ENCODE measurements at places on chromosomes 16 and 17. TPM values are rescaled to one million over a fixed set of nuclear protein-coding genes. Genes with fewer than 3 reads are reported as not detected.

Gene SPNS2
- total RNA-seq, result 2.4 TPM

DNA sequence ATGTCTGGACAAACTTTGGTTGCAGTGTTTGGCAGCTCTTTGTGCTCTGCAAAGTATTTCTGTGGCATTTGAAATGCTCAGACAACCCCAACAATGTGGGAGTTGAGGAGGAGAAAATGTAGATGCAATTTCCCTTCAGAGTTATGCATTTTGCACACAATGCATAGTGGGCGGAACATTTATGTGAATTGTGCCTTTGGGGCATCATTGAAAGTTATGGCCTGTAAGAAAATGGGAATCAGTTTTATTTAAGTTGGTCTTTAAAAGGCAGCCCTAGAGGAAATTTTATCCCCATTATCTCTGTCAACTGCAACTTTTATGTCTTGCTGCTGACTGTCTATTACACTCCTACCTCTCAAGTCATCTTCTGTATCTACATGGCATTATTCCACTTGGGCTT is 176.2 kb downstream of the MAP2K6 start:
- no peak overlapping the region for H3K27ac ChIP-seq
- no peak overlapping the region for H3K4me3 ChIP-seq
- DNase-seq, result no peak
- H3K4me1 ChIP-seq, result no peaks in the 10 kb centered on the region

DNA sequence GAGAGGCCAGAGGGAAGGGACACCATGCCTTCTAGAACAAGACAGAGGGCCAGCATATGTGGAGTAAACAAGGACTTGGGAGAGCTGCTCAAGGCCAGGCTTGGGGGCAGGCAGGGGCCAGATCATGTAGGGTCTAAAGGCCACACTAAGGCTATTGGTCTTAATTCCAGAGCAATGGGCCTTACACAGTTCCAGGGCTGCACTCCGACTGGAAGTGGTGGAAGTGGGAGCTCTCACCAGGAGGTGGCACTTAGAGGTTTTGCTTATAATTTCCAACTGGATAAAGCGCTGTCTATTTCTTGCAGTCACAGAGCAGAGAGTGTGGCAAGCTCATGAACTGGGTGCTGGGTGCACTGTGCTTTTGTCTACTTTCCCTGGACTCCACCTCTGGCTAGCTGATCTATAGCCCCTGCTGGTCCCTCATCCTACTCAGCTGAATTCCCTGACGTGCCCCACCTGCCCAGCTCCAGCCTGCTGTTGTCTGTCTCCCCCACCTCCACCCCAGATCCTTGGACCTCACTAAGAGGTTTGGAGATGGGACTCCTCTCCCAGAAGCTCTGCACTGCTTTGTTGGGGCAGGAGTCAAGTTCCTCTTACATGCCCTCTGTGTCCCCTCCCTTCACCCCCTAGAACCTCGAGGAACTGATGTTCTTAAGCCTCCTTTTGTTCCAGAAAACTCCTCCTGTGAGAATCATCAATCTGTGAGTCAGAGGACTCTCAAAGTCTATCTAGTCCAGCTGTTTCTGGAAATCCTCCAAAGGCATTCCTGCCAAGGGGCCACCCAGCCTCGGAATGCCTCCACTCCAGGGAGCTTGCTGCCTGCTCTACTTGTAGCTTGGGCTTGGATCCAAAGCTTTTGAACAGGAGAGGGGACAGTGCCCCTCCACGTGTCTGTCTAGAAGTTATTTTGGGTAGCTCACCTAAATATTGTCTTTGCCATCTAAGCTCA is 48.1 kb upstream of the KSR1 start:
- no peaks in the 10 kb centered on the region for H3K36me3 ChIP-seq
- H3K27me3 ChIP-seq, result no peaks in the 10 kb centered on the region
- no peak for DNase-seq
- H3K4me3 ChIP-seq, result no peak overlapping the region
- H3K27ac ChIP-seq, result no peak overlapping the region

GRCh38 chr17:604765-605164 is 109.9 kb downstream of the VPS53 start:
- no peaks in the 10 kb centered on the region for H3K4me1 ChIP-seq
- H3K4me3 ChIP-seq, result no peak overlapping the region
- H3K36me3 ChIP-seq, result no peaks in the 10 kb centered on the region
- no peaks in the 10 kb centered on the region for H3K27me3 ChIP-seq
- H3K27ac ChIP-seq, result no peak overlapping the region
- no peak for DNase-seq

DNA sequence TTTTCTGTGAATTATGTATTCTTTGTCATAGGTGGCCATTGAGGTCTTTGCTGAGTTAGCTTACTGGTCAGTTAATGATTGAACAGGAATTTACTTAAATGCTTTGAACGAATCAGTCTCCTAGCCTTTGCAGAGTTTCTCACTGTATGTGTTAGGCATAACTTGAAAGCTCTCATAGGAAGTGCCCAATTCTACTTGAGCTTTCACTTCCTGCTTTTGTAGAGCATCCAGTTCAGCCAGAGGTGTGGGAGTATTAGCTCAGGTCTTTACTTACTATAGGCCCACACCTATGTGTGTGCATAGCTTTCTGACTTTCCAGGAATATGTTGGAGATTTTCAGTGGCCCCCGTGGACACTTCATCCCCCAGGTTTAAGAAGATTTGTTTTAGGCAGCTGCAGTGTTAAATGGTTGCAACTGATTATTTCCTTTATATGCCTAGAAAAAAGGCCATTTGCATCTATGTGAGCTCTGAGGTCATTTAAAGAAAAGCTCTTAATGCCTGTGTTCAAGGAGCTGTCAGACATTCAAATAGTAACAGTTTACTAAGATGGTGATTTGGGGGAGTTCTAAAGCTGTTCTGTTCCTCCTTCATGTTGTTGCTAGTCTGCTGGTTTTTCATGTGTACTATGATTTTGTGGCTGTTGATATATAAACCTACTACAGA is 62.3 kb downstream of the PHKB start:
- no peaks in the 10 kb centered on the region for H3K27me3 ChIP-seq
- H3K4me1 ChIP-seq, result peaks cover 1% of the 10 kb centered on the region
- no peaks in the 10 kb centered on the region for H3K36me3 ChIP-seq
- H3K27ac ChIP-seq, result no peak overlapping the region
- H3K4me3 ChIP-seq, result no peak overlapping the region
- no peak for DNase-seq

GRCh38 chr17:61144617-61145564 is 254.8 kb upstream of the TBX2 start:
- peaks cover 10% of the 10 kb centered on the region for H3K4me1 ChIP-seq
- H3K36me3 ChIP-seq, result no peaks in the 10 kb centered on the region
- H3K27me3 ChIP-seq, result no peaks in the 10 kb centered on the region
- no peak for DNase-seq

DNA sequence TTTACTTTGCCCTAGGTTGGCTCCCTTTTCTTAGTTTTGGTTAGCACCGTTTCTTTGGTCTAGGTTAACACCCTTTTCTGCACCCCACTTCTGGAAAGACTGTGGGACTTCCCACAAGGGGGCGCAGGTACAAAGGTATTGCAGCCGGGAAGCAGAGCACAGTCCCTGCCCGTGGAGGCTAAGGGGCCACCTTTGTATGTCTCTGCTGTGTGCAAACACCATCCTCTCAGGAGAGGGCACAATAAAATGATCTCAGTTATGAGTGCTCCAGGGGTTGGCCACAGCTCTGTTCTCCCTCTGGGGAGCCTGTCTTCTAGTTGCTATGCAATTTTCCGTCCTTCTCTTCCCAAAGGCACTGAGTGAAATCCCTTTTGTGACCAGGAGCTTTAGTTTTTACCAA is 28.4 kb upstream of the TMC5 start:
- no peak overlapping the region for H3K4me3 ChIP-seq
- H3K27me3 ChIP-seq, result no peaks in the 10 kb centered on the region
- H3K4me1 ChIP-seq, result no peaks in the 10 kb centered on the region

GRCh38 chr17:62826956-62827355 is 18.8 kb upstream of the MARCHF10 start:
- H3K4me1 ChIP-seq, result no peaks in the 10 kb centered on the region
- no peak overlapping the region for H3K27ac ChIP-seq
- no peaks in the 10 kb centered on the region for H3K27me3 ChIP-seq
- no peak for DNase-seq

Gene CDH1
- 1.1 TPM for total RNA-seq

DNA sequence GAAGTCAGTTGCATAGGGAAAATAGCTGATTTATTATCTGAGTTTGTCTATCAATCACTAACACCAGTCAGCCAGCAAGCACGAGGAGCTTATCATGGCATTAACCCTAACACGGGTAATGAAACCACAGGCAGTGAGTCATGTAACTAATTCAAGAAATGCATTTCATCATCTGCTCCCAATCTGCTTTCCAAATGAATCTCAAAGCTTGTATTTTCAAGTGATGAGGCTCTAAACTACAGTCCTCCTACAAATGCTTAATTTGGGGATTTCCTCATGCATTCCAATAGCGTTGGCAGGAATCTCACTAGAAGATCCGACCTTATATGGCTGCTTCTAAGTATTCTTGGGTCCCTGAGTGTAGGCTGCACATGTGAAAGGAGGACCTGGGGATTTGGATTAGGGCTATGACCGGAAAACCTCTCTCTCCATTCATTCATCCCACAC is 118.4 kb upstream of the HSBP1 start:
- no peaks in the 10 kb centered on the region for H3K36me3 ChIP-seq
- H3K27me3 ChIP-seq, result no peaks in the 10 kb centered on the region
- no peak for DNase-seq
- no peak overlapping the region for H3K4me3 ChIP-seq
- no peak overlapping the region for H3K27ac ChIP-seq
- no peaks in the 10 kb centered on the region for H3K4me1 ChIP-seq

Gene ZBTB4
- total RNA-seq, result 116 TPM

GRCh38 chr17:68047153-68047846 is 11.8 kb downstream of the KPNA2 start:
- no peak overlapping the region for H3K4me3 ChIP-seq
- no peak for DNase-seq
- no peaks in the 10 kb centered on the region for H3K4me1 ChIP-seq
- no peaks in the 10 kb centered on the region for H3K27me3 ChIP-seq
- no peaks in the 10 kb centered on the region for H3K36me3 ChIP-seq
- H3K27ac ChIP-seq, result no peak overlapping the region

DNA sequence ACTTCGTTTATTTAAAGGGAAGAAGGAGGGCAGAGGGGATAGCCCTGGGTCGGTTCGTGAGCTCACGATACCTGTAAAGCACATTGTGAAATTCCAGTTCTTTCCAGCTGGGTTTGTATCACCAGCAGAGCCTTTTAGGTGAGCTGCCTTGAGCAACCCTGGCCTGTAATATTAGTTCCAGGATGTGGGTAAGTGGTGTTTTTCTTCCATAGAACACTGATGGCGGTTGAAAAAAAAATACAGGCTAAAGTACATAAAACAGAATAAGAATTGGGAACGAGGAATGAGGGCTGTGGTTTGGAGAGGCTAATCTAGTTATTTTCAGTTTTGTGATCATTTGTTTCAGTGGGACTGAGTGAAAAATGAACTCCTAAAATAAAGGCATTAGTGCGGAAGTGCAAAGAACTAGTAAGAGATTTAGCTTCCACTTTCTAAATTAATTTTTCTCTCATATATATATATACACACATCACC is 20.6 kb downstream of the HS3ST3B1 start:
- H3K36me3 ChIP-seq, result no peaks in the 10 kb centered on the region
- no peak for DNase-seq
- no peaks in the 10 kb centered on the region for H3K27me3 ChIP-seq
- H3K27ac ChIP-seq, result no peak overlapping the region
- no peak overlapping the region for H3K4me3 ChIP-seq
- H3K4me1 ChIP-seq, result no peaks in the 10 kb centered on the region

DNA sequence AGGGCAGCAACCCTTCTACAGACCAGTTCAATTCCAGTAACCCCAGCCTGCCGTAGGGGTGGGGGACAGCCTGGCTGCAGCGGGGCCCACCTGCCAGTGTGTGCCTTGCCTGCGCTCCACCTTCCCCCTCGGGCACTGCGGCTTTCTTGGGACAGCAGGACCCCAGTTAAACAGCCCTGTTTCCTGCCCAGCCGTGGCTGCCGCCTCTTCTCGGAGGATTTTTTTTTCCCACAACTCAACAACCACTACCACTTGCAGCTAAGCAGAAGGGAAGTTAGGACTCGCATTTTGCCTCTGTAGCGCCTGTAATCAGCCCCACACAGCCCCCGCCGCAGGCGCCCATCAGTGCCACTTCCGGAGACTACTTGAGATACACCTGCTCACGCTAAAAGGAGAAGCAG is 76.1 kb downstream of the RAI1 start:
- no peaks in the 10 kb centered on the region for H3K27me3 ChIP-seq
- peaks cover 7% of the 10 kb centered on the region for H3K4me1 ChIP-seq
- H3K36me3 ChIP-seq, result no peaks in the 10 kb centered on the region
- H3K27ac ChIP-seq, result no peak overlapping the region

Gene GPR142
- not detected for total RNA-seq

- no peaks in the 10 kb centered on the region for H3K4me1 ChIP-seq
- H3K4me3 ChIP-seq, result no peak overlapping the region
- H3K36me3 ChIP-seq, result no peaks in the 10 kb centered on the region
- H3K27ac ChIP-seq, result no peak overlapping the region
Measured at GRCh38 chr16:73426433-73427160, 378.7 kb upstream of the ZFHX3 start.

Gene NKD1
- 3.3 TPM for total RNA-seq

Gene OR3A3
- total RNA-seq, result not detected

Gene KRT15
- total RNA-seq, result 0.71 TPM

Gene SP2
- 4.4 TPM for total RNA-seq

Gene EXOC3L1
- total RNA-seq, result 8.3 TPM

Gene EMC8
- 20.2 TPM for total RNA-seq

- H3K36me3 ChIP-seq, result no peaks in the 10 kb centered on the region
- no peaks in the 10 kb centered on the region for H3K4me1 ChIP-seq
- H3K27ac ChIP-seq, result no peak overlapping the region
Measured at GRCh38 chr16:54801057-54801844, 129.4 kb upstream of the IRX5 start.

DNA sequence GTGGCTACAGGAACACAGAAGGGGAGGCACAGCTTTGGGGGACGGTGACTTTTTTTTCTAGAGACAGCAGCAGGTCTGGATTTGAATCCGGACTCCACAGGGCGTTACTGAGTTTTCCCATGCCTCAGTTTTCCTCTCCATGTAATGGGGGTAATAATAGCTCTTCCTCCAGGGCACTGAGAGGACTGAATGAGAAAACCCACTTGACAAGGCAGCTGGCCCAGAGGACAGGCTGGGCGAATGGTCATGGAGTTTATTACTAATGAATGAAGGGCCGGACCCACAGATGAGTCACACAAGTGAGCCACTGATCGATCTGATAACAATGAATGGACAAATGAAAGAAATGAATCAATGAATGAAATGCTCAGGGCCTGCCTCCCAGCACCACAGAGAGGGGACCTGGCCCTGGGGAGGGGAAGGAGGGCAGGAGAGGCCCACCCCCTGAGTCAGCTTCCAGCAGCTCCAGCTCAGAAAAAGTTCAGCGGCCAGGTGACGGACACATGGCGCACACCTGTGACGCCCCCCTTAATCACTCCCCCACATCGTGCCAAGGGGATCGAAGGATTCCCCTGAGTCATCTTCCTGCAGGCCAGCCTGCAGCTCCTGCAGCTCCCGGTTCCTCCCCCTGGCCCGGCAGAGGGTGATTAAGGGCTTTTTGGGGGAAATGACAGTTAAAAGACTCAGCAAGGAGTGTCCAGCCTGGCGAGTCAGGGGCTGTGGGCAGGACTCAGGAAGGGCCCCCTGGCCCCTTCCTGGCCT is 54.3 kb downstream of the SOCS1 start:
- H3K27me3 ChIP-seq, result no peaks in the 10 kb centered on the region
- no peaks in the 10 kb centered on the region for H3K36me3 ChIP-seq
- no peak for DNase-seq
- H3K27ac ChIP-seq, result no peak overlapping the region
